ENCODE measurements at places on chromosomes 7 and 10.

GRCh38 chr7:73432676-73433075 is 902 bp upstream of the FZD9 start:
- DNase-seq, result no peak

- no peak for DNase-seq
Measured at GRCh38 chr7:118708741-118709140, 484.2 kb downstream of the ANKRD7 start.

DNA sequence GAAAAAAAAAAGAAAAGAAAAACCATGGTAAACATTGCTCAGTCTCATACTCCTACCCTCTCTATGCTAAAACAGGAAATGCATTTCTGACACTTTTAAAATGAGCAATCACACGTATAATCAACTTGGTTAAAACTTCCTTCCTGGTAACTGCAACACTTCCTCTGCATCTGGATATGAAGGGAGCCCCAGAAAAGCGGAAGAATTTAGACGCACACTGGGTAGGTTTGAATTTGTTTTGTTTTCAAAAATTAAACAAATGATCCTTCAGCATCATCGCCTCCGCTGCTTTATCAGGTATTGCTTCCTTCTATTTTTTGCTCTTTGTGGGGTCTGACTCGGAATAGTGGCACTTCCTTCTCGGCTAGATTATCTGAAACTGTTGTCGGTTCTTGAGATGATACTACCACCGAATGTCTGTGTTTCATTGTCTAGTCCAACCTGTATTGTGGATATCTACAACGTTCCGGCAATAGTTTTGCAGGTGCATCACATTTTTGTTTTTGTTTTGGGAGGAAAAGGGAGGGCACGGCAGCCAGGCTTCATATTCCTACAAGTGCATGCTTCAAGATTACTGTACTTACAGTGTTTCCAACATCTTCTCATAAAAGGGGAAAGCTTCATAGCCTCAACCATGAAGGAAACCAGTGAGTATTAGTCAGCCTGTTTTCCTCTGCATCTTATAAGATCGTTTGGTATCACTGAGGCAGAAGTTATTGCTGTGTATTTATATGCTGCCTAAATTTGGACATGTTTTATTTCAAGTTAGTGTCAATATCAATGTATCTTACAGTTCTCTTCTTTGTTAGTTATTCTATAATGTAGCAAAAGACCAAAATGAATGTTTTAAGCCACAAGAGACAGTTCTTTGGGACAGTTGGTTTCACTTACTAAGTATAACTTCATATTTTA is at the start of gene PIK3CG:
PIK3CG (plus strand) TSS at position 153 of the 912 bp plus-strand sequence. CDS start 2,280 bp downstream, outside the sequence.
- DNase-seq, result no peak

DNA sequence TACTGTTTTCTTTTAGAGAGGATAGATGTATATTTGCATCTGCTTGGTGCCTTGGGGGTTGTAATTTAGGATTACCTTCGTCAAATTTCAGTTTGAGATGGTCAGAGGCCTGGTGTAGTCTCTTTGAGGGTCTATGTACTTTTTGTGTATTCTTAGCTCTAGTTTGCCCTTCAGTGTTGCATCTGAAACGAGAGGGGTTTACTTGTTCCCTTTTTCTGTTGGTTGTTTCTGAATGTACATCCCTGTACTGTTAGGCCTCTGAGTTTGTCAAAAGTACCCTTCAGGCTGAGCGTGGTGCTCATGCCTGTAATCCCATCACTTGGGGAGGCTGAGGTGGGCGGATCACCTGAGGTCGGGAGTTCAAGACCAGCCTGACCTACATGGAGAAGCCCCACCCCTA is 60.0 kb downstream of the MLLT10 start:
- DNase-seq, result no peak

DNA sequence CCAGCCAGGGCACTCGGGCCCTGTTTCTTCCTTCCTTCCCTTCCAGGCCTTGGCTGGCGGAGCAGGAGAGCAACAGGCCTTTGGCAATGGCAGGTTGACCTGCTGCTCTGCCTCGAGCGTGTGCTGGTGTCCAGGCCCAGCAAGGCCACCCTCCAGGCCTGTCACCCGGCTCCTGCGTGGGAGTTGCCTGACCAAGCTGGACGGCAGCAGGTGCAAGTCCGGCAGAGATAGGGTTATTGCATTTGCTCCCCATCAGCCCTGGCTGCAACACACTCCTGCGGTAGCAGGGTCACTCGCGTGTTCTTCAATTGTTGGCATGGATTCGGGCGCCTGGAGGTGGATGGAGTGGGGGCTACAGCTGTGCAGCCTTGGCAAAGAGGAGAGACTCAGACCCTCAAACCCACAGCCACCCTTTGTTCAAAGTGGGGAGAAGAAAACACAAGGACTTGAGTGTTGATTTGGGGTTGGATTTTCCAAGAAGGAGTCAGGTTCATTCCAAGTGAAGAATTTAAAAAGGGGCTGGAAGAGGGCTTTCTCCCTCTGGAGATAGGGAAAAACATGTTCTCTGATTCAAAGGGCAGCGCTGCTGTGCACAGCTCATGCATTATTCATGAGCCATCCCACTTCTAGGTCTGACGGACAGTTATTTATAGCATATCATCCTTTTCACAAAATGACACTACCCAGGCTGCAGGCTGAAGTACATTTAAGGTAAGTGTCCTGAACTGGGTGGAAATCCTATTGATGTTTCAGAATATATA is 64.2 kb upstream of the PITRM1 start:
- no peak for DNase-seq

- DNase-seq, result no peak
Measured at GRCh38 chr10:88409236-88409635, 173.9 kb downstream of the RNLS start.

- DNase-seq, result peak; percentile 45
Measured at GRCh38 chr10:71234970-71235685, 22.8 kb downstream of the UNC5B start.

- DNase-seq, result no peak
Measured at GRCh38 chr7:69844264-69844868, 246.1 kb downstream of the AUTS2 start.

DNA sequence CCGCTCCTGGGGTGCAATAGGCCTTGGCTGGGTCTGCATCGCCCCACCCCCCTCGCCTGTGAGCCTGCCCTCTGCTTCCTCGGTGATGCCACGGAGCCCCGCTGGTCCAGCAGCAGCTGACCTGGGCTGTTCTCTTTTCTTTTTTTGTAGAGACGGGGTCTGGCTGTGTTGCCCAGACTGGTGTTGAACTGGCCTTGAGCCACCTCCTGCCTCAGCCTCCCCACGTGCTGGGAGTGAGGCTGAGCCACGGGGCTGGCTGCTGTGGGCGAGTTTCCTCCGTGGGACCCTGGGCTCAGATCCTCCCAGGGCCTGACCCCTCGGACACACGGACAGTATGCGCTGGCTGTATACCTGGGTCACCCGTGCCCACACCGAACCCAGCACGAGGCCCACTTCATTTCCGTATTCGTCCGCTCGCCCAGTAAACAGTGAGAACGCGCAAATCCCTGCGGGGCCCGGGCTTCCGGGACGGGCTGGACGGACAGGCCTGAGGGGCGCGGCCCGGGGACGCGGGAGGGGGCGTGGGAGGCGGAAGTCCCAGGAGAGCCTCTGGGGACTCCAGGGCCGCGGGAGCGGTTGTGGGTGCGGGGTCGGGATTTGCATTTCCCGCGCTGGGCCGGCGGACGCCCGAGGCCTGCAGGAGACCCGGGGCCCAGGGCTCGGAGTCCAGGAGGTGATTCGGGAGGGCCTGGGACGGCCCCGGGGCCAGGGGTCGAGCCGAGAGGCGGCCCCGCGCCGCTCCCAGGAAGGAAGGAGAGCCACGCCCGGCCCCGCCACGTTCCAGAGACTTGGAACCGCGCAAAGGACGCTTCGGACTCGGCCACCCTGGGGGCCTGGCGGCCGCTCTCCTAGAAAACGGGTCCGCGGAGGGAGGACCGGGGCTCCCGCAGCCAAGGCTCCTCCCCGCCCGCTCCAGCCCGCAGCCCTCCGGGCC is 57.7 kb upstream of the DNAJB6 start:
- no peak for DNase-seq

DNA sequence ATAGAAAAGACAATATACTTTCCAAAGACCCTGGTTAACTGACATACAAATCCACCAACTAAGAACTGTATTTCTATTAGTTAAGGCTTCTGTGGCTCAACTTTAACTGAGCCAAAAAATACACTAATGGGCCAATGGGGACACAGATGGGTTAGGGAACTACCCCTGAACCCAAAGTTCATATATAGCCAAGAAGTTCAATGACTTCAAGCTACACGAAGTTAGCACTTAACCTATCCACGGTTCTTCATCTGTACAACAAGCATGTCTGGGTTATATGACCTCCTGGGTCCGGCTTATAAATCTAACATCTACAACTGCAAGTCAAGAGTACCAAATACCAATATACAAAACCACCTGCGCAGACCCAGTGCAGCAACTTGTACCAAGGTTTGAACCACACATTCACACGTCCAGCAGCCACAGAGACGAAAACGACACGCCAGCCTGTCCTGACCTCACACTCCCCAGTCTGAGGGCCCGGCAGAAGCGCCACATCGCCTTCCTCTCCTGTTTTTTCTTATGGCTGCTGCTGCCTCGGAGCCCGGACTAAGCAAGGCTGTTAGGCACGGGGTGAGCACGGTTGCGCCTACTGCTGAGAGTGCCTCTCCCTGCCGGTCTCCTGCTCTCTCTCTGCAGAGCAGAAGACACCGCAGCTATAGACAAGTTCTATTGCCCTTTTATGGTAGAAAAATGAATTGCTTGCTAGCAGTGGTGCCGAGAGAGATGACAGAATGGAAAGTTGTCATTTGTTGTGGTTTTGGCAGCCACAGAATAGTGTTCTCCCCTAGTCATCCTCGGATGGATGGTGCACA is 86.3 kb downstream of the RNF216 start:
- DNase-seq, result no peak

- no peak for DNase-seq
Measured at GRCh38 chr7:142301923-142302550, 44.2 kb upstream of the PRSS58 start.

- DNase-seq, result no peak
Measured at GRCh38 chr10:35194906-35195305, 68.3 kb downstream of the CREM start.

GRCh38 chr7:155216475-155217272 is 81.0 kb upstream of the INSIG1 start:
- no peak for DNase-seq

DNA sequence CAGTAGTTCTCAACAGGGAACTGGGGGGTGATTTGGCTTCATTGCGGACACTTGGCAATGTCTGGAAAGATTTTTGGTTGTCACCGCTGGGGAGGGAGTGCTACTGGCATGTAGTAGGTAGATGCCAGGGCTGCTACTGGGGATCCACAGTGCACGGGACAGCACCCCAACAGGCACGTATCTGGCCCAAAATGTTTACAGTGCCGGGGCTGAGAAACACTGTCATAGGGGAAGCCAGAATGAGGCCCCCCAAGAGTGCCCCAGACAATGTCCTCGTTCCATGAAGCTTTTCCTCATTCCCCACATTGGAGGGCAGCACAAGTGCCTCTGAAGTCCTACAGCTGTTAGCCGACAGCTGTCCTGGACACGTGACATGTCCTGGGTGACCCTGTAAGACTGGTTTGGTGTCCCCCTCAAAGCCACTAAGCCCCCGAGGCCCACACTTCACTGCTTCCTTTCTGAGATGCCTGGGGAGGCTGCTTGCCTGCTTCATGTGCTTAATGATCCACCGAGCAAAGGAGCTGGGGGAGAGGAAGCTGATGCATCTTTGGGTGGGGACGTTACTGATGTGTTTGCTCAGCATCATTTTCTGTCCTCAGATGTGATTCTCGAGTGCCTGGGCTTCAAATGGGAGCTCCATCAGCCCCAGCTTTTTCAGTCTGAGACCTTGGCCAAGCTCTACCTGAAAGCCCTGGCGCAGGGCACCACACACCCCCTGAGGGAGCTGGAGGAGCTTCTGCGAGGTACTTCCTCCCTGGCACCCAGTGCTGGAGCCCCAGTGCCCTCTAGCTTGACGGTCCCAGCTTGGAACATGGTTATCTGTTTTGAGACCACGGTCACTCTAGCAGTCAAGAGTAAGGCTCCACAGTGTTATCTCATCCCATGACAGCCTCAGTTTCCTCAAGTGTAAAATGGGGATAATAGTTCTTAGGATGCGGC is 14.7 kb downstream of the BTBD16 start:
- no peak for DNase-seq

DNA sequence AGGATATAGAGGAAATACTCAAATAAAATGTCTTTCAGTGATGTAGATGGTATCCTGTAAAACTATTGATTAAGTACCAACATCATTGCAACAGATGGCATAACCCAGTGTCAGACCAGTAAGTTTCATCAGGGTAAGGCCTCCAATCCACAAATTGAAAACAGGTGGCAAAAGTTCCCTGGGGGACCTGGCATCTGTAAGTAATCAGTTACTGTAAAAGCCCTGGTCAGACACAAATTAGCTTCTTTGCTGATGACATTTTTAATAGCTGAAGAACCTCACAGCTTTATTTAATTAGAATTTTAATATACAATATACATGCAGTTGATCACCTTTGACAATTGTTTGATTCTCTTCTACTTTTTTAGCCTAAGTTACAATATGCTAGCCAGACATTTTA is 152.5 kb downstream of the PLXDC2 start:
- DNase-seq, result no peak

DNA sequence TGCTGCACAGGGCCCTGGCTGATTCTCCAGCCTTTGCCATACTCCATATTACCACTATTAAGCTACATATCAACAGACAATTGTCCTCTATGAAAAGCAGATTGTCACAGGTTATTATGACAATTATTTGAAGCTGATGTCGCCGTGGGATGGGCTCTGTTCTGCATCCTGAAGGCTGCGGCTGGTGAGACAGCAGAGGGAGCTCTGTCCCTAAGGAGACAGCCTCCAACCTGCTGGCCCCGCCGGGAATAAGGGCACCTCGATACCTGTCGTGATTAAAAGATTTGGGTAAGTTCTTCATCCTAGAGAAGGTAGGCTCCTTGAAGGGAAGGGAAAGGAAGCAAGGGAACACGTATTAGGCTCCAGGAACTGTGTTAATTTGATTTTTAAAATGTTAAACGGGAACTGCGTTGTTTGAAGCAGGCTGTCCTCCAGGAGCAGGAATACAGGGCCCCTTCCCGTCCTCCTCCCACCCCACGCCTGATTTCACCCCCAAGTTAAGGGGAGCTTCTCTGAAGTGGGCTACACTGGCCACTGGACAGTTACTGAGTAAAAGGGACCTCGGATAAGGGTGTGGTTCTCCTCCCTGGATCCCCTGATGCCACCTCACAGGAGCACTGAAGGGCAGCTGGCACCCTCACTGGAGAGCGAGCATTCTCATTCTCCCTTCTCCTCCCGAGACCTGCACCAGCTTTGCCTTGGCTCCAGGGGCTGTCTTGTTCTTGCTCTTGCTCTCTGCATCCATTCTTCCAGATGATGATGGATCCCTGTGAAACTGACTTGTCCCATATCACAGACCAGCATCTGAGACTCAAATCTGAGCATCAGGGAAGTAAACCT is 11.8 kb upstream of the TIAL1 start:
- no peak for DNase-seq

DNA sequence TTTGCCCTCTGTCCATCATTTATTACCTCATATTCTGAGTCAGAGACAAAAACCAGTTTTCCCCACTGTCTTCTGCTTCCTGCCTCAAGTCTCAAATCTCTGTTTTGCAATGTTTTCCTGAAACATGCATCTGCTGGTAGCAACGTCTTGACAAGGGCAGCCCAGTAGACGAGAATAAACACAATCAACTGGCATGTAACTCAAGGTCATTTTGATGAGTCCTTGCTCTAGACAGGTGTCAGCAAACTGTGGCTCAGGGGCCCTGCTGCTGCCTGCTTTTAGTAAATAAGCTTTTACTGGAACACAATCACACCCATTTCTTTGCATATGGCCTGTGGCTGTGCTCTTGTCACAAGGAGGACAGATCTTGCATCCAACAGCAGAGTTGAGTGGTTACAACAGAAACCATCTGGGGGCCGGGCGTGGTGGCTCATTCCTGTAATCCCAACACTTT is 59.8 kb downstream of the ITIH5 start:
- no peak for DNase-seq

GRCh38 chr10:115503546-115503945 is 410.4 kb downstream of the ATRNL1 start:
- DNase-seq, result no peak
